ENCODE measurements at places on chromosomes 16 and 17.

DNA sequence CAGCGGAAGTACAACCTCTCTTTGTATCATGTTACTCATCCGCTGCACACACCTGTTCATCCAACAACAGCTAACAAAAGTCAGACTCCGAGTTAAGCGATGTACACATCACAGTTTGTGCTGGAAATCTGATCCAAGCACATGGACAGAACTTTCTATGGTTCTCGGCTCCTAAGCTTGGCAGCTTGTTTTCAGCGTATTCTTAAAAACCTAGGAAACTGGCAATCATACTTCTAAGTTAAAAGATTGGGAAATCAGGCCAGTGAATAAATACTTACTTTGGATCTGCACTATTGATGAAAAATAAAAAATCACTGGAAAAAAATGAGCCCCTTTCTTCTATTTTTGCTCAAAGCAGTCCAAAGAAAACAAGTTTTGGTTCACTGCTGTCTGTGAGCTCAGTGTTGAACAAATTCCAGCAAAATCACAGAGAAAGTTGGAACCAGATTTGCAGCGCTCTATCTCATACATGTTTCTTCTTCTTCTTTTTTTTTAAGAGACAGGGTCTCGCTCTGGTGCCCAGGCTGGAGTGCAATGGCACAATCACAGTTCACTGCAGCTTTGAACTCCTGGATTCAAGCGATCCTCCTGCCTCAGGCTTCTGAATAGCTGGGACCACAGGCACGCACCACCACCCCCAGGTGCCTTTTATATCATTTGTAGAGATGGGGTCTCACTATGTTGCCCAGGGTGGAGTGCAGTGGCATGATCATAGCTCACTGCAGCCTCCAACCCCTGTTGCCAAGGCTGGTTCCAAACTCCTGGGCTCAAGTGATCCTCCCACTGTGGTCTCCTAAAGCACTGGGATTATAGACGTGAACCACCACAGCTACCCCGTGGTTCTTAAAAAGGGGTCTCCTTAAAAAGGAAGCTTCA is 71.6 kb upstream of the CREBBP start:
- no peak for DNase-seq

DNA sequence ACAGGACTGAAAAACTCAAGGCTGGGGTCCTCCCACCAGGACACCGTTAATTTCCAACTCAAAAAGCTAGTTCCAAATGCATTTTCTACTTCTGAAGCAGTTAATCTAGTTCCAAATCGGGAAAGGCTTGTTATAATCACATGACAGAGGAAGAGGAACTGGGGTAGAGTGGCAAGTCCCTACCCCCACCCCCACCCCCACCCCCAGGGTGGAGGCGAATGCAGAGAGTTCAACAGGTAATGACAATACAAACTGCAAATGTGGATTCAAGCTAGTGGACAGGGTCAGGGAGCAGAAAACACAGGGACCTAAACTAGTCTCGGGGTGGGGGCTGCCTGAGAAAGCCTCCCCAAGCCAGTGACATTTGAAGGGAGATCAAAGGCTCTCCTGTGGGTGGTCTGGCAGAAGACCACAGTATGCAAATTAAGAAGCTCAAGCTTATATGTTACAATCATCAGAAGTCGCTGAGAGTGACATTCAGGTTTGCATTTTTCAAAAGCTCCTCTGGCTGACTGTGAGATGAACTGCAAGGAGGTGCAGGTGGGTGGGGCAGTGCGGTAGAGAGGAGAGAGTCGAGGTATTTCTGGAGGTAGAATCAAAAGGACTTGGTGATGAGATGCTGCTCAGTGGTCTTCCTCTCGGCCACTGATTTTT is 56.4 kb upstream of the SLC25A19 start:
- peak; percentile 68 for DNase-seq

GRCh38 chr16:17748044-17748719 is 277.4 kb upstream of the XYLT1 start:
- DNase-seq, result no peak

GRCh38 chr17:41986634-41987033 is 20.0 kb downstream of the CNP start:
- DNase-seq, result no peak

DNA sequence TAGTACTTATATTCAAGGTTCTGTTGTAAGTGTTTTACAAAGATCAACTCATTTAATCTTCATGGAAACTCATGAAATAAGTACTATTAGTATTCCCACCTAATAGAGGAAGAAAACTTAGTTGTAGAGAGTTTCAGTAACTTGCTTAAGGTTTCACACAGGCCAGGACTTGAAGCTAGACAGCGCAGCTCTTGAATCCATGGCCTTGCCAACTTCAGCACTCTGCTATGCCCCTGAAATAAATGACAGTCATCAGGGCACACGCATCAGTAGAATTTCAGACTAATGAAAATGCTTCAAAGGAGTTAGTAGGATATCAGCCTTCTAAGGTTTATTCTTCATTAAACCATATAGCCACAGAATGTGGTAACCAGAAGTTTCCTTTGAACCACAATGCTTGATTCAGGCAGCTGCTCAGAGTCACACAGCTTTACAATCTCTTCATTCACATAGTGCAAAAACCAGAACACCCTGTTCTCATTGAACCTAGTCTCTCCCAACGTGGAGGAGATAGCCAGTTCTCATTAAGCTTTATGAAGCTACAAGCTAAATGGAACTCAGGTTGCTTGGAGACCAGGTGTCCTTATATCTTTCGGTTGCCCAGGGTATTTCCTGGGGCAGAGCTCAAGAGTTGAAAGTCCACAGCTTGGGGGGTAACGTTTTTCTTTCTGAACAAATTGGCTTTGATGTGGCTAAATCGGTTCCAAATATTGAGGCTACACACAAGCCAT is 39.7 kb downstream of the KCNJ2 start:
- no peak for DNase-seq

GRCh38 chr17:19386051-19386929 is 700 bp downstream of the MFAP4 start:
- DNase-seq, result peak; percentile 98

- peak; percentile 65 for DNase-seq
These were observed 4.3 kb downstream of the SPDYE4 start for GRCh38 chr17:8753976-8754440.

GRCh38 chr17:61294777-61295176 is 104.9 kb upstream of the TBX2 start:
- DNase-seq, result no peak

GRCh38 chr16:87420026-87421002 is 28.2 kb downstream of the MAP1LC3B start:
- DNase-seq, result no peak

DNA sequence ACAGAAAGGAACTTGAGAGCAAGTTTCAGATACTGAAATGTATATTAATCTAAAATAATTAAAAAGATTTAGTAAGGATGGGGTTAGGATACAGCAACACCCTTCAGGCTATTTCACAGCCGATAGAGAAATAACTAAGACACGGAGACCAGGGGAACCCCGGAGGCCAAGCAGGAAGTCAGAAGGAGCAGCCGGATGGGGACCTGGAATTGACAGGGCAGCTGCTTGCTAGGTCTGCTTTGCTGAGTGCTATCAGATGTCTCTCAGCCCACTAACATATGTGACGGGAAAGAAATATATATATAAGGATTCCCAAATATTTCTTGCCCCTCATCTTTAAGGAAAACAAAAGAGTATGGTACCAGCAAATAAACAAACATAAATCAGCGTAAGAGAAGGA is 154.1 kb upstream of the CDH5 start:
- peak; percentile 8 for DNase-seq

DNA sequence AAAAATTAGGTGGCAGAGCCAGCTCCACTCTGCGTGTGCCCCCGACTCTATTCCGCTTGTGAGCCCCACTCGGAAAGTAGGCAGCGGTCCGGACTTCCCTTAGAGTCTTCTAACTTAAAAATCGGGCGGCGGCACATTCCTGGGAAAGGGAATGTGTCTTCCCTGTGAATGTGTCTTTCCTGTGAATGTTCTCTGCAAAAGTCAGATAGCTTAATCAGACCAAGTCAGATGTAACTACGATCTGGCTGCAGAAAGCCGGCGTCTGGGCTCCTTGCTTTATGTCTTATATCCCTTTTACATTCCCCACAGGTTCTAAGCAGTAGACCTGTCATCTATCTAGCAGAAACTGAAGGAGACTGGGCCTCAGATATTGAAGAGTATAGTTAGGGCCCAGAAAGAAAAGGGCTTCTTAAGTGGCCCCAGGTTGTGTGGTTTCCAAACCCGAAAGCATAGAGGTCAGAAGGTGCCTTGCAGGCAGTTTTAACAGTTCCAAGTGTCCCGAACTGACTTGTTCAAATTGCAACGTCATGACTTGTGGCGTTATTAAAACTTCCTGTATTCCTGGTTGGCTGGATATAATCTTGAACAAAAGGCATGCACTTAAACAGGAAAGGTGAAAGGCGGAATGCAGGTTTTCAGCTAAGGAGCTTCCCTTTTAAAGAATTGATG is 601 bp downstream of the PHKB start:
- peak; percentile 85 for DNase-seq

DNA sequence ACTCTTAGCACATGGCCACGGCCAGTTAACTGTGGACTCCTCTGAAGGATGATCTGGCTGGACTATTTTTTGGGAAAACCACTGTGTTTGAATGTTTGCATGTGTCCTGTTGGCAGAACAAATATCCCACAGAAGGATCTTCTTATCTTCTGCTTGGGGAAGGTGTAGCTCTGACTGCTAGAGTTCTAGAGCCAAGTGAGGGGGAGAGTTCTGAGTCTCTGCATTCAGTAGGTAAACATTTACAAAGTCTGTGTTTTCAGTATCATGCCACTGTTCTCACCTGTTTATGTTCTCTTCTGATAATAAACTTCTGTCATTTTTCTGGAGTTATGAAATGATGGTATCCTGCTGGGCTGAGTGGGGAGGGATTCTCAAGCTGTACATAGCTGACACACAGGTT is 241.1 kb downstream of the WWOX start:
- DNase-seq, result no peak

GRCh38 chr16:71426069-71426879 is 15.6 kb downstream of the TLE7 start:
- peak; percentile 4 for DNase-seq

DNA sequence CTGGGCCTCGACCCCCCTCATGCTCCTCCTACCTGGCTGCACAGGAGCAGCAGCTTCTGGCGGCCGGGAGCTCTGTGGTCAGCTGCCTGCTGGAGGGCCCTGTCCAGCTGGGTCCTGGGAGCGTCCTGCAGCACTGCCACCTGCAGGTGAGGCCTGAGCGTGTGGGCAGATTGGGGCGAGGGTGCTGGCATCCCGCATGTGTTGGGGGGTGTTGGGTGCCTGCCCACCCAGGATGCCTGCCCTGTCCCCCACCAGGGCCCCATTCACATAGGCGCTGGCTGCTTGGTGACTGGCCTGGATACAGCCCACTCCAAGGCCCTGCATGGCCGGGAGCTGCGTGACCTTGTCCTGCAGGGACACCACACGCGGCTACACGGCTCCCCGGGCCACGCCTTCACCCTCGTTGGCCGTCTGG is 16.5 kb downstream of the FCSK start:
- DNase-seq, result no peak

DNA sequence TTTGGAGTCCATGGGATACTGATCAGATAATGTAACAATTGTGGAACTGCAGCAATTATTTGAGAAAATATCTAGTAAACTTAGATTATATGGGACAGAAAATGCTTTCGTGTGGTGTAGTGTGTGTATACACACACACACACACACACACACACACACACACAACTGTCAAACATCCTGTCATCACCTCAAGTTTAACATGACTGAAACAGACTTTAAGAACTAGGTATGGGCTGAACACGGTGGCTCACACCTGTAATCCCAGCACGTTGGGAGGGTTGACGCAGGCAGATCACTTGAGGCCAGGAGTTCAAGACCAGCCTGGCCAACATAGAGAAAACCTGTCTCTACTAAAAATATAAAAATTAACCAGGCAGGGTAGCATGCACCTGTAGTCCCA is 544 bp upstream of the EVI2A start:
- no peak for DNase-seq

- no peak for DNase-seq
These were observed 4.1 kb downstream of the SP6 start for GRCh38 chr17:47846716-47847340.

DNA sequence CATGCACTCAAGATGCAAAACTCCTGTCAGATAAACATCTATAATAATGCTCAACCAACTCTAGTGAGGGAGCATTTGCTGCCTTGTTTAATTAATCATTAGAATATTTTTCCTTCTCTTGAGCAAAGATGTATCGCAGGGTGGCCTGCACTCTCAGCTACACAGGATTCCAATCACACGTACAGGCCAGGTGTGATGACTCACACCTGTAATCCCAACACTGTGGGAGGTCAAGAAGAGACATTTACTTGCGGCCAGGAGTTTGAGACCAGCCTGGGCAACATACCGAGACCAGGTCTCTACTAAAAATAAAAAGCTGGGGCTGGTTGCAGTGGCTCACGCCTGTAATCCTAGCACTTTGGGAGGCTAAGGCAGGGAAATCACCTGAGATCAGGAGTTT is 49.1 kb downstream of the ARHGAP17 start:
- DNase-seq, result no peak

DNA sequence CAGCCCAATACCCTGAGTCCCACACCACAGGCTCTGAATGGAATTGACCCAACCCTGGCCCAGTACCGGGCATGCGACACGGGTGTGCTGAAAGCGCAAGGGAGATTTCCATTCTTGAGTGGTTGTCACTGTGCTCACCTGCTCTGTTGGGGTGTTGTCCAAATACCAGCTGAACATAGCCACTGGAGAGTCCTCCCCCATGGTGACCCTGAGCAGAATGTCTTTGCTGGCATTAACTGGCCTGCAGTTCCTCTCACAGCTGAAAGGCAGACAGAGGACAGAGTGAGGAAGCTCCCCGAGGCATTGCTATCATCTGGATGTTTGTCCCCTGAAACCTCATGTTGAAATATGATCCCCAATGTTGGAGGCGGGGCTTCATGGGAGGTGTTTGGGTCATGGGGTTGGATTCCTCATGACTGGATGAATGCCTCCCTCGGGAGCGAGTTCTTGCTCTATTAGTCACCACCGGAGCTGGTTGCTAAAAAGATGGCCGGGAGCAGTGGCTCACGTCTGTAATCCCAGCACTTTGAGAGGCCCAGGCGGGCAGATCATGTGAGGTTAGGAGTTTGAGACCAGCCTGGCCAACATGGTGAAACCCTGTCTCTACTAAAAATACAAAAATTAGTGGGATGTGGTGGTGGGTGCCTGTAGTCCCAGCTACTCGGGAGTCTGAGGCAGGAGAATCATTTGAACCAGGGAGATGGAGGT is 57.3 kb upstream of the BCO1 start:
- DNase-seq, result peak; percentile 36

- DNase-seq, result no peak
These were observed 28.7 kb downstream of the CACNA1G start for GRCh38 chr17:50589095-50589705.

DNA sequence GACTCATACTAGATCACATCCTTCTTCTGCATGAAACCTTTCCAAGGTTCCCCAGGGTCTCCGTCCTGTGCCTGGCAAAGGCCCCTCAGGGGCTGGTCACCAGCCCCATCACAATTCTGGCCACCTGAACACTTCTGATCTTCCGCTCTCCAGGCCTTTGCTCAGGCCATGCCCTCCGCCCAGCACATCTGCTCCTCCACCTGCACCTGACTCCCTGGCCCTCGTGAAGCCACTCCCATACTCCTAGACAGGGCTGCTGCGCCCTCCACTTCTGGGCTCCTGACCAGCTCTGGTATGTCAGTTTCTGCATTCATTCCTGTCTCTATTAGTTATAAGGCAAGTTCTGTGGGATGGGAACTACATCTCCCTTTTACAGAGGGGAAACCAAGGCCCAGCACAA is 1.9 kb upstream of the MYL11 start:
- DNase-seq, result no peak

All from suppressor macrophage (primary cell).